GM19239 (cell line): ENCODE measurements at places on chromosomes 16 and 17.

DNA sequence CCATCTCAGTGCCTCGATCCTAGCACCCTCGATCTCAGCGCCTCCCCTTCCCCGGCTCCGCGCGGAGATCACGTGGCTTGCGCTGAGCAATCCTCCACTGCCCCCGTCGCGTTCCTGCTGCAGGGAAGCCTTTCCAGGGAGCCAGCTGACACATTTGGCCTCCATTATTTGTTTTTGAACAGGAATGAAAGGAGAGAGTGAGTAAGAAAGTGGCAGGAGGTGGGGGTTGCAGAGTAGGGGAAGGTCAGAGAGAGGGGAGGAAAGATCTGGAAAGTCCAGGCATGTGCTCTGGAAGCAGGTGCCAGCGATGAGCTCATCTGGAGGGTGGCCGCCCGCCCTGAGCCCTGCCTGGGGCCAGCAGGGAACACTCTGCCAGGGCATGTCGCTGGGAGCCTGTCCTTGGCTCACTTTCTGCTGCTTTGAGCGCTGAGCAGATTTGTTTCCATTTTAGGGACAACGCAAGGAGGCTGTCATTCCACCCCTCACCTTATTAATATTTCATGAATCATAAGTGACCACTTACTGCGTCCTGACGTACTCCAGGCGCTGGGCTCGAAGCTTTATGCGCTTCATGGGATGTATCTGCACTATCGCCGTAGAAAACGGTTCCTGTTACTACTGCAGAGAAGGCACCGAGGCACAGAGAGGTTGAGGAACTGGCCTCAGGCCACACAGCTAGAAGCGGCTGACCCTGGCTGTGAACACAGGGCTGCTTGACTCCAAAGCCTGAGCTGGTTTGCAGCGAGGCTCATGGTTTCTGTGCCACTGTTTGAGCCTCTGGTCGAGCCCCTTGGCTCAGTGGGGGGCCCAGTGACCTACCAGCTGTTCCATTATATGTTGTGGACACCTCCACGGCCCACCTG is 283.1 kb downstream of the SEC14L1 start:
- no peak for DNase-seq

- DNase-seq = no peak
These were observed 10.1 kb downstream of the DYNC1LI2 start for GRCh38 chr16:66741169-66741900.

DNA sequence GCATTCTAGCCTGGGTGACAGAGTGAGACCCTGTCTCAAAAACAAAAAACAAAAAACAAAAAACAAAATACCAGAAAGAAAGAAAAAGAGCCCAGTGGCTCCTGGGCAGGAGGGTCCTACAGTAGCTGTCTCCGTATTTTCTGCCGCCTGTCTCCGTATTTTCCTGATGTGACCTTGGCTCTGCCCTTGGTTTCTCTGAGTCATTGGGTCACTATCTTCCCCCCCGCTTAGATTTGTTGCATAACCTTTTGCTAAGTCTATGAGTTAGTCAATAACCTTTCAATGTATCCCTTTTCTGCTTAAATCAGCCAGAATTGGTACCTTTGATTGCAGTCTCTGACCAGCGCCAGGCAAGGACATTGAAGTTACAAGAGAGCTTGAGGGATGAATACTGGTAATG is 36.9 kb downstream of the MIS12 start:
- DNase-seq = no peak

- no peak for DNase-seq
These were observed 13.9 kb upstream of the KIFC3 start for GRCh38 chr16:57815987-57816745.

GRCh38 chr17:53792997-53793396 is 29.7 kb upstream of the KIF2B start:
- no peak for DNase-seq

DNA sequence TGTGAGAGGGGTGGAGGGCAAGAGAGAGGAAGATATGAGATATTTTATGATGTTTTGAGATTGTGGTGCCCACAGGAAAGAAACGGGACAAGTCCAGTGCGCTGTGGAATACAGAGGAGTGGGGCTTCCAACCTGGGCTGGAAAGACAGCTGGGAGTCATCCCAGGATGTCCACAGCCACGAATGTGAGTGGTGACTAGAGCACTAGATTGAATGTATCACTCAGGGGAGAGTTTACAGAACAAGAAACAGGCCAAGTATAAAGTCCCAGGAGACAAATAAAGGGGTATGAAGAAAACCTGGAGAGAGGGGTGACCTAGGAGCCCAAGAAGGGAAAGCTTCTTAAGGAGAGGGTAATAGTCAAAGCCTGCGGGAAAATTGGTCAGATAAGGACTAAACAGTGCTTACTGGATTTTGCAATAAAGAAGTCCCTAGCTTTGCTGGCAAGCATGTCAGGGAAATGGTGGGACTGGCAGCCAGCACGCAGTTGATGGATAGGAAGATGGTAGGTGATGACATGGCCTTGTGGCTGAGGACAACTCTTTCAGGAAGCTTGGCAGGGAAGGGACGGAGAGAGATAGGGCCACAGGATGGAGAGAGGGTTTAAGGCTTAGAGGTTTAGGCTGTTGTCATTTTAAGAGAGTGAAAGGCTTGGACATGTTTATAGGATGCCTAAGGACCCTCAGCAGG is 114.5 kb downstream of the AXIN2 start:
- DNase-seq = no peak
